ENCODE measurements at places on chromosomes 12 and 14. TPM values are rescaled to one million over a fixed set of nuclear protein-coding genes. Genes with fewer than 3 reads are reported as not detected.

DNA sequence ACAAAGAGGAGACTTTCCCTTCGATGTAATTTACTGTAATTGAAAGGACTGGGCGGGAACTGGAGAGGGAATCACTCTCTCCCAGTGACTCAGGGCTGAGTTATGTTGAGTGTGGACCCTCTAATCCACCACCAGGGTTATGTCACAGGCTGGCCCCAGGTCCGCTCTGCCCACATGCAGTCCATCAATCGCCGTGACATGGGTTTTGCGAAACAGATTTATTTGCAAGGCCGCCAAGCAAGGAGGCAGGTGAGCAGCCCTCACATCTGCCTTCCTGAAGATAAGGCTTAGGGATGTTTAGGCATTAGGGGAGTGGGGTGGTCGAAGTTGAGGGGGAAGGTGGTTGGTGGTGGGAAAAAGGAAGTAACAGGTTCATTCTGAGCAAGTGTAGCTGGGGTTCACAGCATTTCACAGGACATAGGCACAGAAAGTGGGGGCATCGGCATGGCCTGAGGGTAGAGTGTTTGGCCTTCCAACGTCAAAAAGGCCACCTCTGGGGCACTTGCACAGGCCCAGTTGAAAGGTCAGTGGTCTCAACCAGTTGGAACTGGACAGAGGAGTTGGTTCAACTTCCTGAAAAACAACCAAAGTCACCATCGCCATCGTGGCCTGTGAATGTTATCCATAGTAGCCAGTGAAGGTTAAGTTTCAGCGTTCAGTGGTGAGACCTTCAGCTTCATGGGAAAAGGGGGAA is 66.9 kb downstream of the DNAH10 start:
- peaks cover 1% of the 10 kb centered on the region for H3K36me3 ChIP-seq
- H3K4me1 ChIP-seq: no peaks in the 10 kb centered on the region
- peaks cover 17% of the 10 kb centered on the region for H3K27me3 ChIP-seq
- no peak overlapping the region for H3K4me3 ChIP-seq

DNA sequence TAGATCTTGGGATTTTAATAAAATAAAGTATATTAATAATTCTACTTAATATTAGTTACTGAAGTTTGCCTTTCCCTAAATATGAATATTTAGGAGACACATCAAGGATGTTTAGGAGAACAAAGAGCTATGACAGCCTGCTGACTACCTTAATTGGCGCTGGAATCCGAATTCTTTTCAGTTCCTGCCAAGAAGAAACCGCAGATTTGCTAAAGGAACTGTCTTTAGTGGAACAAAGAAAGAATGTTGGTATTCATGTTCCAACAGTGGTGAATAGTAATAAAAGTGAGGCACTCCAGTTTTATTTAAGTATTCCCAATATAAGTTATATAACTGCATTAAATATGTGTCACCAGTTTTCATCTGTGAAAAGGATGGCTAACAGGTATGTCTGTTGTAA is 54.5 kb downstream of the MIS18BP1 start:
- H3K4me1 ChIP-seq: no peaks in the 10 kb centered on the region
- H3K27ac ChIP-seq: no peak overlapping the region
- H3K4me3 ChIP-seq: no peak overlapping the region
- DNase-seq: no peak
- no peaks in the 10 kb centered on the region for H3K27me3 ChIP-seq

REC8 gene
- 380 TPM for total RNA-seq

GRCh38 chr14:36506732-36507614 is 13.1 kb downstream of the NKX2-1 start:
- H3K4me3 ChIP-seq: no peak overlapping the region
- H3K36me3 ChIP-seq: no peaks in the 10 kb centered on the region
- no peaks in the 10 kb centered on the region for H3K4me1 ChIP-seq
- DNase-seq: no peak
- H3K27ac ChIP-seq: no peak overlapping the region
- peaks cover 87% of the 10 kb centered on the region for H3K27me3 ChIP-seq

DNA sequence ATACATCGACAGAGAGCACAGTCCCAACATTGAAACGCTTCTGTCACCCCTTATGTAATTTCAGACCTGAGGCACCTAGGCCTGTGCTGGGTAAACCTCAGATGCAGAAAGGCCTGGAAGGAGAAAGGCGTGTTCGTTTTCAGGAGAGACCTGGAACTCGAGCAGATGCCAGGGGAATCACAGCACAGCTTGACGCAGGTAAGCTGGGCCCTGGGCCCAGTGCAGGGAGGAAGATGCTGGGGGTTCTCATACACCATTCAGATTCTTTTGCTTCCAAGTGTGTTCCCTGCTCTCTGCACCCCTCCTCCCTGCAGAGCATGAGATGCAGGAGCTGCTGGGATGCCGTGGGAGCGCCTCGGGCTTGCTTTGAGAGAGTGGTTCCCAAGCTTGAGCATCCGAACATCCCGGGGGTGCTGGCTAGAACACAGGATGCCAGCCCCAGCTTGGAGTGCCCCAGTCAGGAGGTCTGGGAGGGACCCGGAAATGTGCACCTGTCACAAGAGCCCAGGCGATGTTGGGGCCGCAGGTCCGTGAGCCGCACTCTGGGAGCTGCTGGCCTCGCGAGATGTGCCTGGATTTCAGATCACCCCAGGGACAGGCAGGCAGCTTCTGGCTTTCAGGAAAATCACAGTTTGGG is 35.9 kb downstream of the FZD10 start:
- H3K36me3 ChIP-seq: no peaks in the 10 kb centered on the region
- DNase-seq: no peak
- peaks cover 69% of the 10 kb centered on the region for H3K27me3 ChIP-seq
- H3K4me3 ChIP-seq: no peak overlapping the region

KRT74 gene
- not detected for total RNA-seq

- H3K4me3 ChIP-seq: no peak overlapping the region
- peak overlapping the region; percentile 36 for H3K27ac ChIP-seq
- no peak for DNase-seq
Observed at GRCh38 chr12:10395390-10395998, 5.7 kb upstream of the KLRK1 start.

- H3K4me3 ChIP-seq: no peak overlapping the region
- no peaks in the 10 kb centered on the region for H3K27me3 ChIP-seq
Observed at GRCh38 chr14:65071544-65071943, 30.8 kb downstream of the MAX start.

DNA sequence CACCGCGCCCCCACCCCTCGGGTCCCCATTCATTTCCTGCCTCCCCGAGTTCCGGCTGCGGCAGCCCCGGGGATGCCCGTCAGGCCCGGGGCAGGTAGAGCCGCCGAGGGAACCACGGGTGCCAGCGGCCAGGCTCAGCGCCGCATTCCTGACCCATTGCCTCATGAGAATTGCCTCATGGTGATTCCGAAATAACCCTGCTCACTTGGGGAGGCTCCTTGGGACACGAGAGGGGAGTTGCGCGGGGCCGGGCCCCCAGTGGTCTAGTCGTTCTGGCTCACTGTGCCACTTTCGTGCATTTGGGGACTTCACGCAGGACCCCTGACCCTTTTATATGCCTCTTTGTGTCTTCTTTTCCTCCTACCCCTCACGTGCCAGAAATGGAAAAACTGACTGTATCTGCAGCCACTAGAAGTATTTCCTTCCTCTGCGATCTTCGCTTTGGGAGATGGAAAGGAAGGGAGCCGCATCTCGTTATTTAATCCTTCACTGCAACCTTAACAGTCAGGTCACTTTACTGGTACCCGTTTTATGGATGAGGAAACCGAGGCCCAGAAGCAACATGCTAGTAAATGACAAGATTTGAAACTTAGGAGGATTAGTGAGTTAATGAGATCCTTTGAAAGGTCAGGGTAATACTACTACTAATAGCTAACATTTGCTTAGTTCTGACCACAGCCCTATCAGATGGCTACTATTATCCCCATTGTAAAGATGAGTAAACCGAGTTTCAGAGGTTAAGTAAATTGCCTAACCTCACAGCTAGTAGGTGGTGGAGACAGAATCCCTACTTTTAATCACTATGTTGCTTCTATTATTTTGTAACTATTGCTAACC is 768 bp downstream of the PTPN11 start:
- peaks cover 10% of the 10 kb centered on the region for H3K4me1 ChIP-seq
- H3K27ac ChIP-seq: peak overlapping the region; percentile 99
- DNase-seq: no peak
- no peaks in the 10 kb centered on the region for H3K27me3 ChIP-seq

- H3K36me3 ChIP-seq: no peaks in the 10 kb centered on the region
- DNase-seq: no peak
- H3K4me3 ChIP-seq: peak overlapping the region; percentile 23
- no peak overlapping the region for H3K27ac ChIP-seq
- peaks cover 22% of the 10 kb centered on the region for H3K4me1 ChIP-seq
Observed at GRCh38 chr14:33812601-33813000, 138.3 kb downstream of the EGLN3 start.

FAM90A1 gene
- not detected for total RNA-seq

GRCh38 chr14:24434036-24434435 is 4.3 kb downstream of the KHNYN start:
- peaks cover 18% of the 10 kb centered on the region for H3K36me3 ChIP-seq
- no peak overlapping the region for H3K27ac ChIP-seq
- no peak for DNase-seq
- H3K4me1 ChIP-seq: peaks cover 25% of the 10 kb centered on the region

CIROP gene
- not detected for total RNA-seq

CFAP54 gene
- 5.9 TPM for total RNA-seq

DNA sequence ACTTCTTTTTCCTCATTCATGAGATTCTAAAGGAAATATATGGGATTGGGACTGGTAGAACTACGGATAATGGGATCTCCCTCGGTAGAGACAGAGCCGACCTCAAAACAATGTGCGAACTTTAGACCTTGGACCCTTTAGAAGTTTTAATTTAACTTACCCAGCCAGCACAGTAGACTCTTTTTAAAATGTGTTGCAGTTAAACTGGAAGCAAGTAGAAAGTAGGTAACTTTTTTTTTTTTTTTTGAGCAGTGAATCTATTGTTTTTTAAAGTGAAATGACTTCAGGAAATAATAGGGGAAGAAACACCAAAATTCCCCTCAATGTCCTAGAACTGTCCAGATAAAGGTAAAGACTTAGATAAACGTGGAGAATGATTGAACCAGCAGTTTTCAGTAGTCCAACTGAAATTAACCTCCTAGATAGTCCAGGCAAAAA is 1.1 kb upstream of the ATXN2 start:
- no peaks in the 10 kb centered on the region for H3K27me3 ChIP-seq
- peak overlapping the region; percentile 69 for H3K4me3 ChIP-seq
- no peaks in the 10 kb centered on the region for H3K36me3 ChIP-seq

DNA sequence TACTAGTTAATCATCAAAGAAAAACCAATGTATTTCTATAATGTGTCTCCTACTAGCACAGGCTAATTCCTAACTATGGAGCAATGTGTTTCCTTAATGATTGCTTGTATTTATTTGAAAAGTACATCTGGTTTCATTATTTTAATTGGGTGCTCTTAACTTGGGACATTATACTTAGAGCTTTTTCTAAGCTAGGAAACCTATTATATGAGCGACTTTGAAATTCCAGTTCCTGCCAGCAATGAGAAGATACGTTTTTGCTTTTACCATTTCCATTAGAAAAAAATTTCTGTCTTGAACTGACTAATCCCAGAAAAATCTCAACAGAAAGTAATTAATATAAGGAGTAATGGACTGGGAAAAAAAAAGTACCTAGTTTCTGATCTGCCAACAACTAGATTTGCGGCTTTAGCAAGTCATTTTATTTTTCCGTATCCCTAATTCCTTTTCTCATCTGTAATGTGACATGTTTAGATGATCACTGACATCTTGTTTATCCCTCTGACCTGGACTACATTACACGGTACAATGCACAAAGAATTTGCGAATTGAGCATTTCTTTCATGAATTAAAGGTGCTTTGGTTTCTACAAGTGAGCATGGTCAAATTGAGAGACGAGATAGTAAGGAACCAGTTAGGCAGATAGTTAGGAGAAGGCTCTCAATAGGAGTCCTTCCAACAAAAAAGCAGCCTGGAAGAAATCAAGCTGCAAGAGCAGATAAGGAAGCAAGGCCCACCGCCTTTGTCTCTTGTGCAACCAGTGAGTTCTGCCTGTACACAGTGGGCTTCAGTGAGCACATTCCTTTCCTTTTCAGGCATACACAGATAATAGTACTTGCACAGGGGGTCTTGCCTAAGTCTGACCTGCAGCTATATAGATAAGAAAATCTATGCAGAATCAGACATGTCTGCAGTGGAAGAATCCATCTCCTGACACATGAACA is 1765.0 kb upstream of the FLRT2 start:
- H3K4me1 ChIP-seq: peaks cover 9% of the 10 kb centered on the region
- H3K27ac ChIP-seq: no peak overlapping the region
- no peaks in the 10 kb centered on the region for H3K36me3 ChIP-seq
- DNase-seq: no peak
- H3K27me3 ChIP-seq: no peaks in the 10 kb centered on the region

- no peak overlapping the region for H3K4me3 ChIP-seq
- H3K4me1 ChIP-seq: peaks cover 12% of the 10 kb centered on the region
- peaks cover 8% of the 10 kb centered on the region for H3K27me3 ChIP-seq
- no peak overlapping the region for H3K27ac ChIP-seq
- DNase-seq: no peak
- H3K36me3 ChIP-seq: no peaks in the 10 kb centered on the region
Observed at GRCh38 chr14:76862546-76863282, 36.5 kb downstream of the LRRC74A start.

- DNase-seq: no peak
- no peaks in the 10 kb centered on the region for H3K27me3 ChIP-seq
- H3K4me3 ChIP-seq: no peak overlapping the region
- peaks cover 1% of the 10 kb centered on the region for H3K4me1 ChIP-seq
- H3K36me3 ChIP-seq: no peaks in the 10 kb centered on the region
Observed at GRCh38 chr12:4068981-4069669, 195.9 kb upstream of the PARP11 start.

DNA sequence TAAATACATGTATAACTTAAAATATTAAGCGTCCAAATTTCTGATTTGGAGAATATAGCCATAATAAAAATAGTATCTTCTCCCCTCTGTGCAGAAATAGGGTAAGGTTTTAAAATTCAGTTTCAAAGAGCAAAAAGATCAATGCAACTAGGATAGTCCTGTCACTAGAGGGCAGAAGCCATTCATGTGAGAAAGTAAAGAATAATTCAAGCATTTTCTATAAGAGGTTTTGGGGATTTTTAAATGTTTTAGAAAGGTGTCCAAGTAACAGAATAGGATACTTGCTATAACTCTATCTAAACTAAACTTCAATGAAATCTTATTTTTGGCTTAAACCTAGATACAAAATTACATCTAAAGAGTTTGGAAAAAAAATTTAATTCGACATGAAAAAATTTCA is 50.3 kb downstream of the ADAMTS20 start:
- H3K27me3 ChIP-seq: no peaks in the 10 kb centered on the region
- no peaks in the 10 kb centered on the region for H3K36me3 ChIP-seq
- no peaks in the 10 kb centered on the region for H3K4me1 ChIP-seq
- H3K4me3 ChIP-seq: no peak overlapping the region
- DNase-seq: no peak

FAR2 gene
- total RNA-seq: 8.4 TPM

DNA sequence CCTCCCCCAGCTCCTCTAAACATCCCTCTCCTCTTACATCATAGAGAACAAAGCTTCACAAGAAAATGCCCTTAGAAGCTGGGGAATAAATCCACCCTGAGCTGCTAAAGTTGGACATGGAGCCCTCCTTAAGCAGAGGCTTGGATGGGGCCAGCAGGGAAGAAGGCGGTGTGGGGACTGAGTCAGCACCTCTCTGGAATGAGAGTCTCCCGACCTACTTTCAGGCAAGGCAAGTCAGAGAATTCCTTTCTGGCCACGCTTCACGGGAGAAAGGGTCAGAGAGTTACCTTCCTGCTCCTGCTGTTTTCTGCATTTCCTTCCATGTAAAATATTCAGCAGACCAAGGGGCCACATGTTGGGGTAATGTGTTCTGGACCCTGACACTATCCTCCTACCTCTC is 113.3 kb upstream of the PRB2 start:
- peaks cover 44% of the 10 kb centered on the region for H3K27me3 ChIP-seq
- no peak overlapping the region for H3K4me3 ChIP-seq
- H3K27ac ChIP-seq: no peak overlapping the region

FBXL14 gene
- total RNA-seq: 37.7 TPM

GRCh38 chr14:92497391-92497790 is 16.2 kb upstream of the RIN3 start:
- no peak overlapping the region for H3K27ac ChIP-seq
- peaks cover 12% of the 10 kb centered on the region for H3K27me3 ChIP-seq
- no peak overlapping the region for H3K4me3 ChIP-seq
- H3K36me3 ChIP-seq: no peaks in the 10 kb centered on the region

FKBP4 gene
- total RNA-seq: 149 TPM
